ENCODE measurements at places on chromosomes 4 and X.

DNA sequence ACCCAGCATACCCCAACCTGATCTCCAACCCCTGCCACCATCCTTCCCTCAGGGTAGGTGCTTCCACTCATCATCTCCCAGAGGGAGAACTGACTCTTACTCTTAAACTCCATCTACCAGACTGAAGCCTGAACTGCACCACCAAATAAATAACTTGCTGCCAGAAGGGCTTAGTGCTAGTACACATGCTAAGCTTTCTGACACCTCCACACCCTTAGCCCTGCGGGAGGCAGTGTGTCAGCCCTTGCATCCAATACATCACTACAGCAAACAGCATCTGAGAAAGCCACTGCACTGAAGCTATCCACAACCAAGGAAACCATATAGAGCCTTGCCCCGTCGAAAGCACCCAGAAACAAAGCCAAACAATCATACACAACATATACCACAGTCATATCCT, 68.6 kb upstream of the MCF2 start:
- no peak for DNase-seq

GRCh38 chr4:24794916-24795665, at the start of gene SOD3:
Gene SOD3 (plus strand): TSS chr4:24795573. CDS start chr4:24799522, 3,949 bp downstream.
- DNase-seq: no peak

DNA sequence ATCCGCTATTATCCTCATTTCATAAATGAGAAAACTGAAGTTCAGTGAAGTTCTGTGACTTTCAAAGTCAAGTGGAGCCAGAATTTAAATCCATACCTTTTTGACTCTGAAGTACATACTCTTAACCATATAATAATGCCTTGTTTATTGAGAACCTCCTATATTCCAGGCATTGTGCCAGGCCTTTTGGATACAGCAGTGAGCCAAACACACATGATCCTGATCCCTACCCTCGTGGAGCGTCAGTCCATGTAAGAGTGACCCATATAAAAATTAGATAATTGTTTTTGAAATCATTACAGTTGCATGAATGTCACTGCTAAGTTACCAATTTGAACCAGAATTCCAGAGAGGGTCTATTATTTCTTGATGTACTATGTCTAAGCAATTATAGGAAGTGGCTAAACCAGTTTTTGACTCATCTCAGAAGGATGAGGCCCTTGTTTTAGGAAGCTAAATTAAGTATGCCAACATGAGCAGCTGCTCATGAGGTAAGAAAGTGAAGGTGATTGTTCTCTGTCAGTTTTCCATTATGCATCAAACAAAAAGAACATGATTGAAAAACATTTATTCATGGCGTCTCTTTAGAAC, 289.5 kb downstream of the GLUD2 start:
- DNase-seq: no peak

- no peak for DNase-seq
These were observed 1757.6 kb downstream of the ARAP2 start for GRCh38 chr4:34486461-34487363.

- no peak for DNase-seq
These were observed 83.8 kb upstream of the MAML3 start for GRCh38 chr4:140237616-140238350.

GRCh38 chrX:118225711-118226428, 109.3 kb upstream of the KLHL13 start:
- DNase-seq: no peak

- DNase-seq: no peak
These were observed 709.7 kb downstream of the DMD start for GRCh38 chrX:32501606-32502005.

- DNase-seq: peak; percentile 33
These were observed 1.3 kb upstream of the FHIP1A start for GRCh38 chr4:151407466-151408379.

DNA sequence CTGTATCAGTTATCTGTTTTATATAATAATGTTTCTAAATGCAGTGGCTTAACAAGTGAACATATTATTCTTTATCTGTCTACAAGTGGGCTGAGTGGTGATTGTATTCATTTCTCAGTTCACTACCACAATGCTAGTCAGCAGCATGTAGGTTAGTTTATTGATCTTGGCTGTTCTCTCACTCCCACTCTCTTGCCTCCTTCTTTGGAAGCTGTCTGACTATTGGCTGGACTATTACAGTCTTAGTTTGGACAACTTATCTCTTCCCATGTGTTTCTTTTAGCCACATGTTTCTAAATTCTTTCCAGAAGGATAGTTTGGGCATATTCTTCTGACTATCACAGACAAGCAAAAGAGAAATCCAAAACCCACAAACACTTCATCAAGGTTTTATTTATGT, 459.5 kb upstream of the AGA start:
- no peak for DNase-seq

GRCh38 chrX:23578079-23578478, 89.2 kb upstream of the PRDX4 start:
- DNase-seq: no peak

GRCh38 chrX:19064175-19064574, 58.1 kb downstream of the ADGRG2 start:
- no peak for DNase-seq

DNA sequence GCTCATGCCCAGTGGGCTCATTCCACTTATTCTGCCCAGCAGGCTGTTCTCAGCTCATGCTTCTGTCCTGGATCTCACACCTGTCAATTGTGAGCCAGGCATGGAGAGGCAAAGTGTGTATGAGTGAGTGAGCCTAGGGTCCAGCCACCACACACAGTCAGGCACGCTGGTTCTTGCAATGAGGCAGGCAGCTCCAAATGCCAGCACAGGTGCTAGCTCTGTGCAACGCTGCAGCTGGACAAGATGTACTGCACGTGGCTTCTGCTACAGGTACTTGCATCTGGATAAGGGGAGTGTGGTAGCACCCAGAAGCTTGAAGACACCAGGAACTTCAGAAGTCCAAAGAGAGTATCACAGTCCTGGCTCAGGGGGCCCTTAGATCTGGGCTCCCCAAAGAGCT, 1249.4 kb upstream of the IGFBP7 start:
- no peak for DNase-seq

GRCh38 chr4:124066595-124066994, 645.9 kb downstream of the ANKRD50 start:
- no peak for DNase-seq

- DNase-seq: no peak
These were observed 164.9 kb upstream of the KLF3 start for GRCh38 chr4:38499101-38499500.

- no peak for DNase-seq
These were observed 45.7 kb upstream of the SLC2A9 start for GRCh38 chr4:10066670-10067651.

DNA sequence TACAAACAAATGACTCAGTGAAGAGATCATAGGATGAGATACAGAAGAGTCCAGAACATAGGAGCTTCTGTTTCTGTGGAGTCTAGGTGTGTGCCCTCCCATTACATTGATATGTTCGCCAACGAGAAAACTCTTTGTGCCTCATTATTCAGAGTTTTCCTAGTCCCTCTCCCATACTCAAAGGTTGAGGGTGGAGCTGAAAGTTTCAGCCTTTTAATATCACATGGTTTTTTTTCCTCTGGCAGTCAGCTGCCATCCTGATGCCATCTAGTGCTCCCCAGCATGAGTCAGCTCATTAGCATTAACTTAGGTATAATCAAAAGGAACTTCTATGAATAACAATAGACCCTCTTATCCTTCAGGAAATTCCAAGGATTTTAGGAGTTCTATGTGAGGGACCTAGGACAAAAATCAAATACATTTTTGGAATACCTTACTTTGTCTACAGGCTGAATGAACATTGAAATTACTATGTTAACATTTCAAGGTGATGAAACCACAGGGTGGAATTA, 559.6 kb upstream of the AMOT start:
- no peak for DNase-seq

GRCh38 chr4:83213640-83214039, 71.0 kb downstream of the COQ2 start:
- no peak for DNase-seq

DNA sequence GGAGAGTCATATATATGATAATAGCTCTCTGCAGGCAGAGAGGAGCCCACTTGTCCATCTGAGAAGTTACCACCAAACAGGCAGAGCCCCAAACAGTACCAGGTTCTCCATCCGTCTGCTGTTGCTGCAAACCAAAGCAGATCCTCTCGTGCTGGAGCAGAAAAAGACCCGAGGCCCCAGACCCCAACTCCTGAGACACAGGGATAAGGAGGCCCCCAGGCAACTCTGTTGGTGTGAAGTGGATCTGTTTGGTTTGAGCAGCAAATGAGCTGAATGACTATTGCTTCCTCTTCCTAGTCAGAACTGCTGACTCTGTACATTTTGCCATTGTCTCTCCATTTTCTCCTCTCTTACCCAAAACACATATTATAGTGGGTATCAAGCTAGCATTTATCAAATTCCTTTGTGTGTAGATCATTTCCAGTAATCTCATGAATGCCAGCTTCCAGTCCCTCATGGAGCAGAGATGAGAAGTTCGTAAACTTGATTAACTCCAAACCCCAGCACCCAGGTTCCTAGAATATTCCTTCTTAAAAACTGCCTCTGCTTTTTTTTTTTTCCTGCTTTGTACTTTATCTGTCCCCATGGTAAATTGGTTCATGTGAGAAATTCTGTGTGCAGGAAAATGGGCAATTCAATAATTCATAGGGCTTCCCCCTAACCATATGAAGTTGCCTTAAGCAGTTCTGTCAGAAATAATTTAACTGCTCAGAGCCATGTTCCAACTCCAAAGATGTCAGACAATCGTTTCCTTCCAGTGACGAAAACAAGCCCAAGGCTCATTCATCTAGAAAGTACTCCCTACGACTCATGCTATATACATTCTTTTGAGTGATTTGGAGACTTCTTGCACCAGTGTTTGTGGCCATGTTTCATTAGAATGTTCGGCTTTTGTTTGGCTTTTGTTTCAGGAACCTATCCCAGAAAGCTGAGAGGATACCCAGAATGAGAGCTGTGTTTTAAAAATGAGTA, 98.6 kb upstream of the ATXN3L start:
- no peak for DNase-seq

DNA sequence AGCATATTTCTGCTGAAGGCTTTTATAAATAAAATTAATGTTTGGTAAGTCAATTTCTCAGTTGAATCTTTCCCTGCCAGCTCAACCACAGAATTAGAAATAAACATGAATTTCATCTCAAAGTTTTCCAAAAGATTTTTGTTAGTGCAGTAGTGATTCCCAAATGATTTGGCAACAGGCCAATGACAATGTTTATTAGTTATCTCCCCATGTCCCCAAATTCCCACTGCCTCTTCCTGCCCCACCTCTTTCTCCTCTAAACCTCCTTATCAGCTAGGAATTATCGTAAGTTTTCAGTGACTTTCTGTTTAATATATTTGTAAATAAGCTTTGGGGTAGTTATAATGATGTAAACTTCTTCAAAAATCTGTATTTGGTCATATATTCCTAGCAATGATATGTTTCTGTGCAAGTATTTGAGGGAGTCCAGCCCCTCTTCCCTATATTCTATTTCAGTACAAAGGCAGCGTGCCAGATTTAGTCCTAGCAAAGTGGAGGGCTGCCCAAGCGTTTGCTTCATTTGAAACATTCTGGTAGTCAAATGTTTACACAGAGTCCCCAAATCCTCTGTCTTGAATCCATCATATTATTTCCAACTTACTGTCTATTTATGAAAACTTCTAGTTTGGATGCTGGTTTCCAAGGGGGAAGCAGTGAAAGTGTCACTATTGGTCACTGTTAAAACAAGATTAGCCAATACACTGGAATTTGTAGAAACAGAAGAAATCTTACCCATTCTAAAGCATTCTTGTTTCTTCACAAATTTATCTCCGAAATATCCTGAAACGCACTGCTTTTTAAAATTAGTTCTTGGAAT, 33.7 kb upstream of the ANKRD50 start:
- no peak for DNase-seq

GRCh38 chr4:38071801-38072431, 111.7 kb downstream of the PTTG2 start:
- no peak for DNase-seq

DNA sequence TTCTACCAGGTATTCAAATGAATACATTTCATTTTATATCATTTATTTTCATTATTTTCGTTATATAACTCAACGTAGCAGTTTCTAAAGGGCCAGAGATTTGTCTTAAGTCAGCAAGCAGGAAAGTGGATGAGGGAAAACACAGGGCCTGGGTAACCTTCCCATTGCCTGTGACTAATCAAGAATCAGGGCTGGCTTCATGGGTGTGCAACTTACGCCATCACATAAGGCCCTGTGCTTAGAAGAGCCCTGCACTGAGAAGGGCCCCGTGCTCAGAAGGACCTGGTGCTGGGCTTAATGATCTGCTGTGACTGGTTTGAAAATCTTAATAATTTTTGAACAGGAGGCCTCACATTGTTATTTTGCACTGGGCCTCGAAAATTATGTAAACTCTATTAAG, 65.4 kb upstream of the FAM9C start:
- no peak for DNase-seq

GRCh38 chrX:114959729-114960128, 57.7 kb downstream of the IL13RA2 start:
- no peak for DNase-seq

DNA sequence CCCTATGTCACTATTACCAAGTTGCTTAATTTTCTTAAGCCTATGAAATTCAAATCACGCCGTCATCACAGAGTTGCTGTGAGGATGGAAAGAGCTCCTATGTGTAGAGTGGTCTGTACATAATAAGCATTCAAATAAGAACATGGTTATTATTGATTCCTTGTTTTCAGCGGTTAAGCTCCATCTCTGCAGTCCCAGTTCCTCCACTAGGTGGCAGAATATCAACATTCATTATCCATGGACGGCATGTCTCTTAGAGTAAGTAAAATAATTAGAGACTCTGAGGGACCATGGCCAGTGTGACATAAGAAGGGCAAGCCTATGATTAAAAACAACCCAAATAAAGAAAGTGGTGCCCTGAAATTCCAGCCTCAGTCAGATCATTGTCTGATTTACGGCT, 132.5 kb upstream of the NHS start:
- peak; percentile 28 for DNase-seq

DNA sequence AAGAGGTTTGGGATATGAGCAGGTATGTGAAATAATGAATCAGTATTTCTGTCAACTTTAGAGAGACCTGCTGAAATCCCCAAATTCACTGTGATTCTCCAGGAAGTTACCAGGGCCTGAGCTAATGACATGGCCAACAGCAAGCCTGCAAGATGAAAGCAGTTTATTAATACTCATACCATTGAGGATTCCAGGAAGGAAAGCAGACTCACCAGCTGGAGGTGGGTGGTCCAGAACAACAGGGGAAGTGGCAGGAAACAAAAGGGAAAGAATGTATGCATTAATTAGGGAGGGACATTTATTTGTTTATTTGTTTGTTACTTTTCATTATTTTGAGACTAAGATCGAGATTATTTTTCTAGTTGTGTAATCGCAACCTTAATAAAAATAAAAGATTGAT, 196.6 kb upstream of the AGA start:
- no peak for DNase-seq

GRCh38 chr4:161546902-161547301, 616.9 kb downstream of the FSTL5 start:
- no peak for DNase-seq

- DNase-seq: no peak
These were observed 148.1 kb downstream of the NWD2 start for GRCh38 chr4:37392521-37393255.

All from CD4-positive, alpha-beta T cell treated with Interleukin-17A for 1 hour (primary cell).